B cell (primary cell): ENCODE measurements at places on chromosomes 12 and 14.

DNA sequence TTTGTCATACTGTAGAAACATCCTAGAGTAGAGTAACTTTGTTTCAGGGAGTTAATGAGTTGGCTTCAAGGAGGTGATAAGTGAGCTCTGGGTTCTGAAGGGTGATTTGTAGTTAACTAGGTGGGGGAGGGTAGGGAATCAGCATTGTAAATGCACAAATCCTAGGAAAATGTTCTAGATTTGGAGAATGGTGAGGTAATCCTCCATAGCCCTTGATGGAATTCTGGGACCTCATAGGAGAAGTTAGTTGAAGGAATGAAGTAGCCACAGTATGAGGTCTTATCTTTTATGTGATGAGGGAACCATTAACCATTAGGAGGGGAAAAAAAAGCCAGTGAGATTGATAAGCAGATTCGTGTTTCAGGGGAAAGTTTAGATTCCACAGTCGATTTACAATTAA lies 8.0 kb downstream of the CNOT2 start:
- no peak for DNase-seq

GRCh38 chr14:70190156-70190555 lies 1.4 kb upstream of the SLC8A3 start:
- DNase-seq: no peak

DNA sequence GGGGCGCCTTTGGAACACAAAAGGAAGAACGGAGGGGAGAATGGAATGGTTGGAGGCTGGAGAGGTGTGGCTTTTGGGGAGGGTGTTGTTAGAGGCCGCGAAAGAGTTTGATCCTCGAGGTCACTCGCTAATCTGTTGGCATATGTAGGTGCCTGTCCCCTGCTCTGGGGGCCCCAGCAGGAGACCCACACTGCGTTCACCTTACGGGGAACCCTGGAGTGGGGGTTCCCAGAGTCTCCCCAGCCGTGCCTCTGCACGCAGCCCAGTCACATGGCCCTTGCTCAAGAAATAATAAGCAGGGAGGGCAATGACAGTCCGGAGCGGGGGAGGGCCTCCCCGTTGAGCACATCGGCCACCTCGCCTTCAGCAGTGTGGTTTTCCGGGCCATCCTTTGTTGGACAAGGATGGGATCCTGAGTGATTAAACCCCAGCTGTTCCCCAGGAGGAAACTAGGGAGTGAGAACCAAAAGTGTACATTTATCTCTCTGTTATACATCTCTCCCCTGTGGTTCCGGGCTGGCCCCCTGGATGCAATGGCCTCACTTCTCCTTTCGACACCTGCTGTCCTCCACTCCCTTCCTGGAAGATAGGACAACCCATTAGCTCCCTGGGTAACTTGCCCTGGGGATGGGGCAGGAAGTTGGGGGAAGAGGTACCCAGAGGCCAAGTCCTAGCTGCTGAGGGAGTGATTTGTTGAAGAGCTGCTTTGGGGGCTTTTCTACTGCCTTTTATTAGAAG lies 1.3 kb downstream of the PLEKHG3 start:
- peak; percentile 25 for DNase-seq

DNA sequence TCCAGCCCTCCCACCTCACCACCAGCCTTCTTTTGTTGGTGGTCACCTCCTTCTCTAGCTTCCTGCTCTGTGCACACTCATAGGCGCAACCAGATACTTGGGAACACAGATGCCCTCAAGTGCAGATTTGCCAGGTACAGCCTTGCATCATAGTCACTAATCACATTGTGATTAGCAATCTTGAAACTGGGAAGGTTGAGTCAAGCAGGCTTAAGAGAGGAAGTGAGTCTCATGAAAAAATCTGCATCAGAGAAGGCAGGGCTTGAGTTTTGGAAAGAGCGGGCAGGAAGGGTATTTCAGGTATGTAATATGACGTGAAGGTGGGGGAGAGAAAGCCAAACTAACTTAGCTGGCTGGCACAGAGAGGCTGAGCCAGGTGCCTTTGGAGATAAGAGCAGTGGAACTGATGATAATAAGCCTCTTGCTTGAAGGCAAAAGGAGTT lies 2.7 kb upstream of the RABGGTA start:
- peak; percentile 89 for DNase-seq

- DNase-seq: no peak
Measured at GRCh38 chr12:130715150-130715997, 725 bp downstream of the RIMBP2 start.

- no peak for DNase-seq
Measured at GRCh38 chr12:591167-592023, 71.8 kb downstream of the NINJ2 start.

GRCh38 chr12:52767427-52767826 lies 9.7 kb downstream of the KRT76 start:
- DNase-seq: no peak

DNA sequence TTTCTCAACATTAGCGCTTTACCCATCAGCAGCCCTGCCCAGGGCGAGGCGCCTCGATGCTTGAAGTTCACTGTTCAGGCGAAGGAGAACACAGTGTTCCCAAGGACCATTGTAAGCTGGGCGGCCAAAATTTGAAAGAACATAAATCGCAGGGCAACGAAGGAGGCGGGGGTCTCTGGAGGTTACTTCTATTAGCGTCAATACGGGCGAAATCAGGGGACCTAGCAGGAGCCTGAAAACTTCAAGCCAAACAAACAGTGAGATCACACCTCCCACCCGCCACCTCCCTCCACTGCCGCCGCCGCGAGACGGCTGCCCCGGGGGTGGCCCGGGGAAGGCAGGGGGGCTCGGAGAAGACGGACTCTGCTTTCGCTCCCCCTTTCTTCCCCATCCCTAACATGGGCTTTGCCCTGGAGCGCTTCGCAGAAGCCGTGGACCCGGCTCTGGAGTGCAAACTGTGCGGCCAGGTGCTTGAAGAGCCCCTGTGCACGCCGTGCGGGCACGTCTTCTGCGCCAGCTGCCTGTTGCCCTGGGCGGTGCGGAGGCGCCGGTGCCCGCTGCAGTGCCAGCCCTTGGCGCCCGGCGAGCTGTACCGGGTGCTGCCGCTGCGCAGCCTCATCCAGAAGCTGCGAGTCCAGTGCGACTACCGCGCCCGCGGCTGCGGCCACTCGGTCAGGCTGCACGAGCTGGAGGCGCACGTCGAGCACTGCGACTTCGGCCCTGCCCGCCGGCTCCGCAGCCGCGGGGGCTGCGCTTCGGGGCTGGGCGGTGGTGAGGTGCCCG lies at the start of gene PDZRN4:
Gene PDZRN4, plus strand, starts transcription at position 263 of the 783 bp plus-strand sequence.
- DNase-seq: no peak

GRCh38 chr14:105499256-105500035 lies 8.4 kb downstream of the TEDC1 start:
- peak; percentile 35 for DNase-seq

GRCh38 chr14:53793790-53794505 lies 162.7 kb downstream of the BMP4 start:
- DNase-seq: no peak

DNA sequence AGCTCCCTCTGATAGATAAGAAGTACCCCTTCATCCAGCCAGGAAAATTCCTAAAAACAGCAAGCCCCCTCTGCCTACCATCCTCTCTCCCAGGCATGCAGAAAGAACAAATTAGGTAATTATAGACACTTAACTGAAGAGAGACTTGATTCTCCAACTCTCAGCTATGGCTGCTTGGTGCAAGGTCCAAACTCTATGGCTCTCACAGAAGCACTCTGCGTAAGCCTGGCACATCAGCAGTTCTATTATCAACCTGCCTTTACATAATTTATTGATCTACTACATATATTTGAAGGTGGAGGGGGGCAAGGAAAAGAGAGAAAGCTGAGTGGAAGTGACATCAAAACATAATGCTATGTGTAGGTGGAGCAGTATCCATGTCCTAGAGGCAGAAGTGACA lies 1.1 kb upstream of the MYO1A start:
- no peak for DNase-seq

- DNase-seq: no peak
Measured at GRCh38 chr12:119749666-119750065, 81.7 kb downstream of the PRKAB1 start.

DNA sequence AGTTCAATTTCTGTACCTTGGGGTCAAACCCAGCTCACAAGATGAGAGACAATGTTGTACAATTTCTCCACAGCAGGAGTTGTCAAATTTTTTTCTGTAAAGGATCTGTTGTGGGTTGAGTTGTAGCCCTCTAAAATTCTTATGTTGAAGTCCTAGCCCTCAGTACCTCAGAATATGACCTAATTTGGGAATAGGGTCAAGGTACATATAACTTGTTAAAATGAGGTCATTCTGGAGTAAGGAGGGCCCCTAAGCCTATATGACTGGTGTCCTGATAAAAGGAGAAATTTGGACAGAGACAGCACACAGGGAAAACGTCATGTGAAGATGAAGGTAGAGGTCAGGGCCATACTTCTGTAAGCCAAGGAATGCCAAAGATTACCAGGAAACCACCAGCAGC lies 264.9 kb downstream of the TTC8 start:
- no peak for DNase-seq

DNA sequence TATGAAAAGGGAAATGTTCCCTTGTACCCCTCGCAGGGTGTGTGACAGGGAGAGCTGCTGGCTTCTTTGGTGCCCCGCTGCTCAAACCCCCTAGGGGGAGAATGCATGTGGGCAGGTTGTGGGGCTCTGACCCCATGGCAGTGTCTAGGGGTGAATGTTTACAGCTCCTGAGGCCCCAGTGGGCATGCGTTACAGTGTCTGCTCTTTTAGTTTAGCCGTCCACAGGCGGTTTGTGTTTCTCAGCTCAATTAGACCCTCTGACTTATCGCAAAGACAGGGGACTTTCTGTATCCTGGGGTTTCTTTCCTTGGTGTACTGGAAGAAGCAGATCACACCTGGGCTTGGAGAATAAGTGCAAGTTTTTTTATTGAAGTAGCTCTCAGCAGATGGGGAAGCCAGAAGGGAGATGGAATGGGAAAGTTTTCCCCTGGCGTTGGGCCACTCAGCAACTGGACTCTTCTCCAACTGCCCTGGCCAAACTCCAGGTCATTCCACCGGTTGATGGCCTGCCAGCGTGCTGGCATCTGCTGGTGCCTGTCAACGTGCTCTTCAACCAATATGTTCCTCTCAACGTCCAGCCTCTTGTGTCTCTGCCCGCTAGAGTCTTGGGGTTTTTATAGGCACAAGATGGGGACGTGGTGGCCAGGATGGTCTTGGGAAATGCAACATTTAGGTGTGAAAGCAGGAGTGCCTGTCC lies 720.9 kb downstream of the FSCB start:
- no peak for DNase-seq

- DNase-seq: no peak
Measured at GRCh38 chr12:14619741-14620501, 52.2 kb upstream of the PLBD1 start.

DNA sequence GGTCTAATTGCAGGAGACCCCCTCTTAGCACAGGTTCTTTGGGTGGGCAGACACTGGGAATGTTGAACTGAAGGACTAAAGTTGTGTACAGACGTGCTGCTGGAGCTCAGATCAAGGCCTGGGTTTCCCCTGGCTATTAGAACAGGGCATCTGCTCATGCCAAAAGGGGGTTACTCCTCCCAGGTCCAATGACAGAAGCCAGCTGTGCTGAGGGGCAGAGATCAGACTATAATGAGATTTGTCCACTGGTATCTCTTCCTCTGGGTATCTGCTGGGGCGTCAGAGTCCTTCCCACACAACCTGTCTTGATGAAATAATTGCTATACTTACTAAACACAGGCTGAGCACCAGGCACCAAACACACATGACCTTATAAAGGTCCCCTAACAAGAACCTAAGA lies 42.6 kb downstream of the LTBP2 start:
- no peak for DNase-seq

DNA sequence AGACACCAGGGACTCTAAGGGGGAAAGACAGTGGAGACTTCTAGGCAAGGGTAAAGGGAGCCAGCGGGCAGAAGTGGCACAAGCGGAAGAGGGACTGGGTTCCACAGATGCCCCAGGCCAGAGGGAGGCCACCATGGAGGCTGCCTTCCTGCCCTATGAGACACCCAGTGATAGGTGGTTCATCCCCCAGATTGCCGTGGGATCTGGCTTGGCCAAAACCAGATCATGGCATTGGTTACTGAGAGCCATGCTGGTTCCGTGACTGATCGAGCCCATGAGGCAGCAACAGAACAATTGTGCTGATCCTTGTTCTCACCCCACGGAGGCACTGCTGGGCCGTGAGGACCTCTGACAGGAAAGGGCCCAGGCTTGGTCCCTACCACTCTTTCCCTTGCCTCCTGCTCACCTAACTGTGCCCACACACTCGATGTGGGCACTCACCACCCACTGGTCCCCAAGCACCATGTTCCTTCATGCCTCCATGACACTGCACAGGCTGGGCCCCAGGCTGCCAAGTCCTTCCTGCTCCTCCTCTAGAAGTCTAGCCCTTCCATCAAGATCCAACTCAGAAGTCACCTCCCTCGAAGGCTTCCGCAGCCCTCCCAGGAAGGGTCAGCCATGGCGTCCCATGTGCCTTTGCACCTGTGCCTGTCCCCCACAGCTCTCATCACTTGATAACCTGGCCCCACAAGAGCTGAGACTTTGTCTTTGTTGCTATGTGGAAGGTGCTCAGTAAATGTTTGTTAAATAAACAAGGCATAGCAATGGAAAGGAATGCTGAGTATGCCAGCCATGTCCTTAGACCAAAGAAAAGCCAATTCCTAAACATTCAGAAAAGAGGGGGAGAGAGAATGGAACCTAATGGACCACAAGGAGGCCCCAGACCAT lies 7.3 kb downstream of the KRT79 start:
- DNase-seq: no peak

DNA sequence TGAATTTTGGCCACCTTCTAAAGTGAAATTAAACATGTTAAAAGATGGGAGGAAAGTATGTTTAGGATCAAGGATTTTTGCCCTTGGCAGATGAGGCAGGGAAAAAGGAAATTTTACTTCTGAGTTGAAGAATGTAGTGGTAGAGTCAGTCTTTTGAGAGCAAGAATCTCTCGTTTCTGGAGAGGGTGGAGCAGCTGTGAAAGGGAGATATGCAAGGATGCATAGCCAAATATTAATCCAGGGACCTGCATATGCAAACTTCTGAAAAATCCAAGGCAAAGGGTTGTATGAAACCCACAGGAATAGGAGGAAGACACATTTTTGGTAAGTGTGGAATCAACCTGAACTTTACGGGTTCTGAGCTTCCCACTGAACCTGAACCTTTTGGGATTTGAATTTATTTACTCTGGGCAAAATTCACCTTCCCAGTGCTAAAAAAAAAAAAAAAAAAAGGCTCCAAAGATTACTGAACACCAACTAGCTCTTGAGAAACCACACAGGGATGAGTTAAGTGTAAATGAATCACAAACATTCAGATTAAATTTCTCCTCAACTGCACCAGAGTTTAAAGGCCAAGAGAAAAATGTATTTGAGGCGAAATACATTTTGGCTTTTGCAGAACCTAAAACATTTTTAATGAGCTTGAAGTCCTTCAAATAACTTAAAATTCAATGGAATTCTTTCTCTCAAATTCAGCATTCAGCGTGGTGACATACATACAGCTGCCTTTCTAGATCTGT lies 187.1 kb upstream of the CDKN3 start:
- DNase-seq: no peak

DNA sequence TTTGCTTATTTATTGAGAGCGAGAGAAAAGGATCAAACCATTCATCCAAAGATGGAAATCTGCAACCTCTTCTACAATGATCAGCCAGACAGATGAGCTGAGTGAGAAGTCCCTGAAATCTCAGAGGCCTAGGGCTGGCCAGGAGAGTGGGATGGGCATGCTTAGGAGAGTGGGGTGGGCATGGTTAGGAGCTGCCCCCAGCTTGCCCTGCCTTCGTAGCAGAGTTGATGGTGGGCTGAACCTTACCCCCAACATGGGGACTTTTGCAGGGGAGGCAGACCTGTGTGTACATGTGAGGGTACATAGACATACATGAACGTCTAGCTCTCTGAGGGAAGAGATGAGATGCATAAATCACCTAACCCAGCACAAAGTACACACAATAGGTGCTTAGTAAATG lies 95.7 kb upstream of the ESRRB start:
- DNase-seq: no peak
